Activated effector memory CD4-positive, alpha-beta T cell treated with Interleukin-2 at 50 U/mL for 16 hours (primary cell): ENCODE measurements at places on chromosomes 2 and 18.

DNA sequence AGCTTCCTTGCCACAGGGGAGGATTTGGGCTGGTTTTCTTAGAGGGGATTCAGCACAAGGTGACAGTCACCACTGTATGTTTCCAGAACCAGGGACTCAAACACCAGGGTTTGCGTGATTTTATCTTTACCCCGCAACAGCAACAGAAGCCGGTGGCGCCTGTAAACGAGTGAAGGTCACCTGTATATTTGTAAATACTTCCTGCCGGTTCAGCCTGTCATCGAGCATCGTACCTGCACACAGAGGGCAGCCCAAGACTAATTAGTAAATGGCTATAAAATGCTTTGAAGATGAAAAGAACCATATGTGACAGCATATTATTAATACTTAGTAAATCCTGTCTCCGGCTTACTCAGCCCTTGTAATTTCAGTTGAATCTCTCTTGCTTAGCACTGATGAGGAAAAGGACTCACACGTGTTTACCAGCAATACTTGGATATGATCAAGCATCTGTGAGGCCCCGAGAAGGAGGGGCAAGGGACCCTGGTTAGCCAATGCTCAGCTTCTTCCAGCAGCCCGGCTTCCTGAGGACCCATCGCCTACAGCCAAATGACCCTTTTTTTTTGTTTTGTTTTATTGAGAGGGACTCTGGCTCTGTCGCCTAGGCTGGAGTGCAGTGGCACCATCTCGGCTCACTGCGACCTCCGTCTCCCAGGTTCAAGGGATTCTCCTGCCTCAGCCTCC is 51.3 kb upstream of the FOSL2 start:
- DNase-seq: no peak

GRCh38 chr18:33900638-33901037 is 322.6 kb downstream of the ASXL3 start:
- DNase-seq: no peak

GRCh38 chr2:53509831-53510388 is 257.7 kb upstream of the CHAC2 start:
- no peak for DNase-seq

GRCh38 chr2:216170076-216170763 is 61.1 kb downstream of the XRCC5 start:
- no peak for DNase-seq

DNA sequence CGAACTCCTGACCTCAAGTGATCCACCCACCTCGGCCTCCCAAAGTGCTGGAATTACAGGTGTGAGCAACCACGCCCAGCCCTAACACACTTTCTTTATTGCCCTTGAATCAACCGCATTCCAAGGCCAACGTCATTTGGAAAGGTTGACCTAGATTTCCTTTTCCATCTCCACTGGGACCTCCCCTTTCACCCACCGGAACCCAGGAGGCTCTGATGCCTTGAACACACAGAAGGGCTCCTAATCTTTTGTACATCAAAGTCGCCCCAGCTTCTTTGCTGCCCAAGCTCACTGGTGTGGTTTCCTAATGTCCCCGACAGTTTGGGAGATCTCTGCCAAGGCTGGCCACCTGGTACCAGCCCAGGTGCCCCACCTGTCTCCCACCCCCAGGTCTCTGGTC is 46.2 kb upstream of the CAB39 start:
- no peak for DNase-seq

DNA sequence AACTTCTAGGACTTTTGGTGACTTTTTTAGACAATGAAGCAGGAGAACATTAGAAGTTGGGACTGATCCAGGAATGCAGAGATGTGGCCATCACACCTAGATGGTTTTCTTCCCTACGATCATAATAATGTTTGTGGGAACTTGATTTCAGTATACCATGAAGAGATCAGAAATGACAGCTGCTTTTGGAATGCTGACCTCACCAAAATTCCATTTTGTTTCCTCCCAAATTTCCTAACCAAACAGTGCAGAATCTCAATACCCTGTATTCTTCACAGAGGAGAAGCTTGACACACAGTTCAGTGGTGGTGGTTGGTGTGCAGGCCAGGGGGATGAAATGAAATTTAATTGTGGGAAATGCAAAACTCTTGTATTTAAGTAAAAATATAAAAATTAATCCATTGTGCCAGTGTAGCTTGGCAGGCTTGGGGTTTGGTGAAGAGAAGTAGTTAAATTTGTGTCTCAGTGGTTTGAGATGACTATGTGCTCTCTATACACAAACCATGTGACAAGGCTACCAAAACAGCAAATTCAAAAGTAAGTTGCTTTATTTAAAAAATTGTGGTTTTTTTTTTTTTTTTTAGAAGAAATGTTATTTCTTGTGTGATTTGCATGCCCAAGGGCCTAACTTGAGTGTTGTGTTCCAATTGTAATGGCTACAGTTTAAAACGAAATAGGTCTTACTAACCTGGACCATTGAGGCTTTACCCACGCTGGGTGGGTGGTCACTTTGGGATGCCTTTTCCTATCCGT is 252.4 kb downstream of the LPIN1 start:
- DNase-seq: no peak

DNA sequence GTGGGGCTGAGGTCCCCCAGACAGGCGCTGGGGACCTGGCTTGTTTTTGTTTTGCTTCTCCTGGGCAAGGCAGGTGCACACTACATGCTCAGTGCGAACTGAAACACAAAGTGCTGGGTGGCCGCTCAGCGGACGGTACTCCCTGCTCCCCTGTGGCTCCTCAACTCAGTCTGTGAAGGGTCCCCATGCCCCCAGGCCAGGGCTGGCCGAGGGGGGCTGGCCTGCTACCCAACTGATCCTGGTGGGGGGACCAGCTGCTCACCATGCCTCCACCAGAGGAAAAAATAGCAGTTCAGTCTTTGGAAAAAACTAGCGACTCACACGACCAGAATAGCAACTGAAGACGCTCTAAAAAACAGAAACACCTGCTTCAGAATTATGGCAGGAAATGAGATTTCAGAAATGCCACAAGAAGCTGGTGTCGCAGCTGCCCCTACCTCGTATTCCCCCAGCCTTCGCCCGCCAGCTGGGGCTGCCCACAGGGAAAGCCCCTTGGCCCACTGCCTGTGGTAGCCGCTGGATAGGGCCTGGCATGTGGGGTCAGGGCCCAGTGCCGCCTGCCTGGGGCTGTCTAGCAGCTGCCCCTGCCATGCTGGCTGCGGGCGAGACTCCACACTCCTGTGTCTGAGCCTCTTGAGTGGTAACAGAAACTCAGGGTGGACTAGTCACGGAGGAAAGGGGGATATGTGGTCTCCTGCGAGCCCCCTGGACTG is 43.7 kb downstream of the MEX3C start:
- DNase-seq: peak; percentile 32

- DNase-seq: no peak
Observed at GRCh38 chr18:79657342-79657996, 22.1 kb upstream of the CTDP1 start.

DNA sequence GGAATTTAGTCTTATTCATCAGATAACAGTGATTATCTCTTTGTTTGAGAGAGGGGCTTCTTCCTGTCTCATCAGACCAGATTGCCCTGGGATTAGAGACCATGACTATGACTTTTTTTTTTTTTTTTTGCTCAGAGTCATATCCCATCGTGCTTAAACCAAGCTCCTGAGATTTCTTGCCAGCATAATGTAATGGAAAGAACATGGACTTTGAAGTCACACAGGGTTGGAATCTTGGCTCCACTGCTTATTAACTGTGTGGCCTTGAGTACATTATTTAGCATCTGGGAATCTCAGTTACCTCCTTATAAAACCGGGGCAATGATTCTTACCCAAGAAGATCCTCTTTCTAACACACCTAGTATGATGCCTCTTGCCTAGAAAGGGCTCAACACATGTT is 268.3 kb downstream of the DYSF start:
- no peak for DNase-seq

DNA sequence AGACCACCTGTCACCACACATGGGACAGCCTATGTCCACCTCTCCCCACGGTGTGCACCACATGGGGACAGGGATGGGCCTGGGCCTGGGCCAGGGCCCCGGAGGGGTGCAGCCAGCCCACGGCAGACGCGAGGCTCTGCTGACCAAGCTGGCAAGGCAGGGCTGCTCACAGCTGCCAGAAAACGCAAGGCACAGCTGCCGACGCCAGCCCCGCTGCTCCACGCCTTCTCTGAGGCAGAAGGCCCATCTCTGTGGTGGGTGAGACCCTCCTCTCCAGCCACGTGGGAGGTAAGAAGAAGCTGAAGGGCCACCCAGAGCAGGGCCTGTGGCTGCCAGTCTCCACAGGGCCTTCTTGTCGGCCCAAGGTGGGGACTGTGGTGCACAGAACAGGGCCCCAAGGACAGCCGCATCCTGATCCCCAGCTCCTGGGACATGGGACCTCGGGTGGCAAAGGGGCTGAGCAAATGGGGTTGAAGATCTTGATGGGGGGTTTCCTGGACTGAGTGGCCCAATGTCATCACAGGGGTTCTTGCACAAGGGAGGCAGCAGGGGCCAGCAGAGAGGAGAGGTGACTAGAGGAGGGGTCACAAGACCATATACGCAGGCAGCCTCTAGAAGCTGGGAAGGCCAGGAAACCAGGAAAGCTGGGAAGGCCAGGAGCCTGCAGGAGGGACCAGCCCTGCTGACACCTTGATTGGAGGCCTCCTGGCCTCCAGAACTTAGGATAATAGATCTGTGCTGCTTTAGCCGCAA is 72.3 kb downstream of the NDUFA10 start:
- DNase-seq: no peak

GRCh38 chr2:119053700-119054436 is 104.7 kb downstream of the C1QL2 start:
- no peak for DNase-seq

DNA sequence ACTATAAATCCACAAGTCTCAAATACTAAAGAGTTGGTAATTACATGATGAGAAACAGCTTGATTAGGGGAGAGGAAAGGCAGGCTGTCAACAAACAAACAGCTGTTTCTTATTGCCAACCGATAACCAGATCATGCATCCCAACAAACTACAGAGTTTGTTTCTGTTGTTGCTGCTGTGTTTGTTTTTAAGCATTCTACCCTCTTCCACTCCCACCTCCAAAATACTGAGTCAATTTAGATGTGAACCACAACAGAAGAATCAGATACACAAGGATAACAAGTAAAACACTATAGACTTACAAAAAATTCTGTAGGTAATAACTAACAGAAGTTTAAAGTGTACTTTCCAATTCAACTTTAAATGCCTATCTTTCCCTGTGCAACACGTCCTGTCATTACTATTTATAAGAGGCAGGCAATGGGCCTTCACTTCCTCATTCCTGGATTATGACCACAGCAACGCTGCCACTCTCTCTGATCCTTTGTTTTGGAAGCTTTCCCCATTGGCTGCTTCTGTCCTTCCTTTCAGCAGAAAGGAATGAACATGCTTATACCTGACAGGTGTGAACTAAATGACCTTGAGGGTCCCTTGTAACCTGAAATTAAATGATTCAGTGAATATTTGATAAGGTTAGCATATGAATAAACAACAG is 152.0 kb downstream of the SRBD1 start:
- no peak for DNase-seq

- no peak for DNase-seq
Observed at GRCh38 chr2:1721706-1722646, 22.3 kb downstream of the PXDN start.

DNA sequence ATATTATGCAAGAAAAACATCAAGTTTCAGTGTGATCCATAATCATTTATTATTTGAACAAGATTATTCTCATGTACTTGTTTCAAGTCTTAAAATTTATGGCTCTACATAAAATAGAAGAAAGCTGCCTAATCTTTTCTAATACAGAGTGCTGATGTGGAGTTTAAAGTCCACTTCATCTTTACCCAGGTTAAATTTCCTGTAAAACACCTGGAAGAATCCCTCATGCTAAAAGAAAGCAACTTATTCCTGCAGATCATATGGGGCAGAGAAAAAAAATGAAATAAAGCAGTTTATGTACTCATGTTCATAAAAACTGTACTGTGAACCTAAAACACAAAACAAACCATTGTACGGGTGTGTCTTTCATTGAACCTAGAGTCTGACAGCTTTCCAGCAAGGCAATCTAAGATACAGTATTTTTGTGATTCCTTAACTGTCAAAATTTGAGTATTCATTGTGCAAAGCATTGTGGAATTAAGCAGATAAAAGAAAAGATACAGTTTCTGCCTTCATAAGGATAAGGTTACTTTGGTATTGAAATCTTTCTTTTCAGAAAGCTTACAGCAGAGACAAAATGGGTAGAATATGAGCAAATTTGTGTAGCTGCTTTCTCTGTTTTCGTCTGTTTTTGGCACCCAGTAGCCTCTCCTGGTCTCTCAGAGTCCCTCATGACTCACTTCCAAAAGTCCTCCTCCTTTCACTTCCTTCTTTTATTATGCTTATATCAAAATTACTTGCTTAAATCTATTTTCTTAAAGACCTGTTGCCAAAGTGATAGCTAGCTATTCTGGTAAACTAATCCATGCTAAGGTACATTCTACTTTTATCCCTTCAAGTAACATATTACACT is 26.9 kb upstream of the GLS start:
- no peak for DNase-seq

- DNase-seq: no peak
Observed at GRCh38 chr2:273333-273732, 8.6 kb downstream of the ACP1 start.

- DNase-seq: no peak
Observed at GRCh38 chr2:170236680-170237047, 58.7 kb downstream of the MYO3B start.

GRCh38 chr2:240229603-240230235 is 89.3 kb upstream of the OTOS start:
- no peak for DNase-seq

GRCh38 chr2:63977904-63978303 is 41.3 kb downstream of the VPS54 start:
- DNase-seq: no peak

- no peak for DNase-seq
Observed at GRCh38 chr2:50720697-50721315, 311.1 kb downstream of the NRXN1 start.

DNA sequence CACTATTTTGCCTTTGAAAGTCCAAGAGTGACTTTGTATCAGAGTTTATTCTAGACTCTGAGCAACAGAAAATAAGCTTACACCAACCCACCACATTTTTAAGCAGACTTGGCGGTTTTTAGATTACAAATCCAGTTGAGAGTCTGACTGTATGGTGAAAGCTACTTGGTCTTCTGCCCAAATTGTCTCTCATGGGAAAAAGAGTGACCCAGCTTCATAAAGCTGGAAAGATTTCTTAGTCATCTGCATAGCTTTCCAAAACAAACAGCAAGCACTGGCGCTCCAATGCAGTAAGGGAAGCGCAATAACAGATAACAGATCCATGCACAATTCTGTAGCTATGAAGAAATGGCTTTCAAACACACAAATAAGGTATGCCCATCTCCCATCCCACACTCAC is 7.1 kb downstream of the DSG1 start:
- no peak for DNase-seq

- DNase-seq: no peak
Observed at GRCh38 chr2:71130905-71131244, 441 bp downstream of the MPHOSPH10 start.

DNA sequence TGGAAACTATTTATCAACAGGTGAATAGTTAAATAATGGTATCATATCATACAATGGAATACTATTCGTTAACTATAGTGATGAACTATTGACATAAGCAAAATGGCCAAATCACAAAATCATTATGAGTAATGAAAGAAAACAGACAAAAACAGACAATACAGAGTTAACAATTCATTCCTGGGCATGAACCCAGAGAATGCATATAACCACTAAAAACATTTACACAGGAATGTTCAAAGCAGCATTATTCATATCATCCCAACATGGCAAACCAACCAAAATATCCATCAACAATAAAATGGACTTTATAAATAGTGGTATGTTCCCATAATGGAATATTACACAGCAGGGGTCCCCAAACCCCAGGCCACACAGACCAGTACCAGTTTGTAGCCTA is 131.2 kb upstream of the CYP1B1 start:
- no peak for DNase-seq
